EH (cell line): ENCODE measurements at places on chromosomes 13 and 19.

DNA sequence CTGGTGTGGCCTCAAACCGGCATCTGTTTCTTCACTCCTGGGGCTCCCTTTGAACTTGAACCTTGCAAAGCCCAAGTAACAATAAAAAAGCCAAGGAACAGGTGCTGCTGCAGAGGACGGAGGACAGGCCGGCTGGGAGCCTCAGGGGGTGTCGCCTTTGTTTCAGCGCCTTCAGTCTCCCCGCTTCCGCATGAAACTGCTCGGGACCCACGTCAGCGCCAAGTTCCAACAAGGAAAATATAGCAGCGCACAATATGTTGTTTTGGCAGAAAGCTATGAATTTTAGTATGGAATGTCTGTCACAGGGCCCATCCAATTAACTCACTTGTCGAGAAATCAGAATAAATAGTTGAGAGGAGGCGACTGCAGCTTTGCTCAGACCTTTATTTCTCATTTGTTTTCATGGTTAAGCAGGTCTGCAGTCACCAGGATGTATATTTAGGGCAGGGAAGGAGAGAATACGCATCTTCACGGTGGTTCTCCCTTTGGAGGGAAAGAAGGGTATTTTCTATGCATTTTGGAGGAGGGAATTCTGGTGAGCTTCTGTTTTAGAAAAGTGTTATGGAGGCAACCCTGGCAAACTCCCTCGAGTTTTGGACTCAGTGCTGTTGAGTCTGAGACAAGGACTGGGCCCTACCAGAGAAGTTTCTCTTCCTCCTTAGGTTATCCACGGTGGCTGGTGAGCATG is 34.3 kb upstream of the MEDAG start:
- DNase-seq: no peak

DNA sequence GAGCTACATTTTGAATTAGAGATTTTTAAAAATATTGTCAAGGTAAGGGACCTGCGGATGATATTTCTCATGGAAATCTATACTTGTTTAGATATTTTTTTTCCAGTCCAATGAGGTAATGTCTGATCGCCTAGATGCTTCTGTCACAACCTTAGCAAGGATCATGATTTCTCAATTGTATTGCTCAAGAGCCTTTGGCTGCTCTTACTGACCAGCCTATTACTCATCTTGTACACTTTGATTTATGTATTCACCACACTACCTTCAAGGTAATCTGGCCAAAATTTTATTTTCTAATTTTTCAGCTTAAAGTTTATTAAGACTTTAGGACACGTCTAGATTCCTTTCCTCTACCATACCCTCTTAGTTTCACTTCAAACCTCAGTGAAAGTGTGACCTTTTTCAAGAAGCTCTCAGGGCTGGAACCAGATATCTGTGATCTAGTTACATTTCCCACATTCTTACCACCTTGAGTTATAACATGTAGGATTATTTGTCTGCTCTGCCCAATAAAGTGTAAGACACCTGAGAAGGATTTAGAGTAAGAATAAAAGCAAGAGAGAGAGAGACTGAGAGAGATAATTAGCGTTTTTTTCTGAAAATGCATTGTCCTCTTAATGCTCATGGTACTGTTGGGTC is 197.1 kb downstream of the ITGBL1 start:
- DNase-seq: peak; percentile 64

DNA sequence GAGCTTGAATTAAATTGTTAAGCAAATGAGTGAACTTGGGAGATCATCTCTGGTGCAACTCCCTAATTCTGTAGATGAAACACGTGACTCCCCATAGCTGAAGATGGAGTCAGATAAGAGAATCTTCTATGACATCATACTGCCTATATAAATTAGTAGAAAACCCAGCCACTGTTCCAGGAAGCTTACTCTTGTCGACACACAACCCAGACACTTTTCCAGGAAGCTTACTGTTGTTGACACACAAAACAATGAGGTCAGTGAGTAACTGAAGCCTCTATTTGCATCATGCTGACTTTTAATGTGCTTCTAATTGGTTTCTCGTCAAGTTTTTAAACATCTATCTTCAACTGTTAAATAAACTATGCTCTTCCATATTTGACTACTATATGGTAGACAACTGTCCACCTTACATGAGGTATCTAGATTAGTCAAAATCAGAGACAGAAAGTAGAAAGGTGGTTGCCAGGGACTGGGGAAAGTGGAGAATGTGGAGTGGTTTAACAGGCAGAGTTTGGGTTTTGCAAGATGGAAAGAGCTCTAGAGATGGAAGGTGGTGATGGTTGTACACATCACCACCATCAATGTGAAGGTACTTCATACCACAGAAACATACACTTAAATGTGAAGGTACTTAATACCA is 168.2 kb downstream of the FGF14 start:
- DNase-seq: no peak

GRCh38 chr13:65965501-65965900 is 1264.6 kb downstream of the PCDH9 start:
- DNase-seq: peak; percentile 76

DNA sequence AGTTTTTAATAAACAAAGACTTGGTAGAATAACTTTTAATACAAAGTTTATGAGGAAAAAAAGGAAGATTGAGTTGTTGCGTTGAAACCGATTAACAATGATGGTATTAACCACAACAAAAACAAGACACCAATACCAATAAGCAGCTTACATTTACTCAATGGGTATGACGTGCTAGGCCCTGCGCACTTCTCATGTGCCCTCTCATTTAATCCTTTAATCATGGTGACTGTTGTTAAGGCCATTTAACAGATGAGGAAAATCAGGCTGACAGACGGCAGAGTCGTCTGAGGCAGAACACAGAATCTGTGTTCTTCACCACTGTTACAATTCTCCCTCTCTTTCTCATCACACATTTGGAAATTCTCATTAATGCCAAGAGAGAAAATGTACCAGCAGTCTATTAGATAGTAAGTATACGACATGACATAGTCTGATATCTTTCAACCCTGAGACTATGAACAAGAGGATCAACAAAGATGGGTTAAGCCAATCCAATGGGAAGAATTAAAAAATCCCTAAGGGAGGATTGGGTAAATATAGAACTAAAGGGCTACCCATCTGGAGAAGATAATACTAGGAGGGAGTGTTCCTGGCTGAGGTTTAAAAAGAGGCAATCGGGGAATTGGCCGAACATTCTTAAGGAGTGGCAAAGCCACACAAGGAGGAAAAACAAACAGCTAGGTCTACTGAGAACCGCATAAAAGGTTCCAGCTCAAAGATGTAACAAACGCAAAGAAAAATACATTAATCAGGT is 54.0 kb downstream of the DOCK9 start:
- DNase-seq: no peak

- peak; percentile 54 for DNase-seq
Measured at GRCh38 chr19:47095476-47096099, 18.0 kb downstream of the ZC3H4 start.

DNA sequence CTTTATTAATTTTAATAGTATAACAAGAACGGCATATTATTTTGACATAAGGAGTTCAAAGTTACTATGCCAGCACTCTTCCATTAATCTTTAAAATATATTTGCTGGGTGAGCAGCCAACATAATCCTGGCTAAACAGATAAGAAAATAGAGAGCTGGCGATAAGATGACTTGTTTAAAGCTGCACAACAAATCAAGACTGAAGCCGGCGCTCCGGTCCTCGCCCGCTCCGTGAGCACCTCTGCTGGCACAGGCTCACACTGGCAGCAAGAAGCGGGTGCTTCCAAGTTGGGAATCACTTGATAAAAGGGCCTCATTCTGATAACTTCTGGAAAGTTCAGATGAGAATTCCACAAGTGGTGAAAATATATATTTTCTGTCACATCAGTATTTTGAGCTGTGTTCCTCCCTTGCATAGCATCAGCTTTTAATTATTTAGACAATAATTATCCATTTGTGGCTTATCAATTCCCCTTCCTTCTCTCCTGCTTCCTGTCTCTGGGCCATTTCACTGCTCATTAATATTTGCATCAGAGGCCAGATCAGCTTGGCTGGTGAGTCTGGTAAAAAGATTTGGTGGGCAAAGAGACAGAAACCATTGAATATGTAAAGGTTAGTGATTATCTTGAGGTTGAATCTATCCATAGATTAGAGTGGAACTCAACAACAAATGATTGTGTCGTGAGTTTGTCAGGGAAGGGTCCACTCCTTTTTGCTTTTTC is 205.3 kb downstream of the MZT1 start:
- DNase-seq: no peak

DNA sequence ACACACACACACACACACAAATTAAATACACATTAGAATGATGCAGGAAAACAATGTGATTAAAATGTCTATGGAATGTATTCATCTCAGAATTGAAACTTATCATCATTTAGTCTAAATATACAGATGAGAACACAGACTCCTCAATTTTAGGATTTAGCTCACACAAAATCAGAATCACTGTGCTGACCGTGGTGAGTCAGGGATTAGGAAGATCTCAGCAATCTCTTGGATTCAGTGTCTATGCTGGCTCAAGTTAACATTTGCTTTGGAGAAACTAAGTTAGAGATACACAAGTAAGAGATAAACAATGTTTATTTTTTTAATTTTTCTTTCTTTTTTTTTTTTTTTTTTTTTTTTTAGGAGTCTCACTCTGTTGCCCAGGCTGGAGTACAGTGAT is 323.6 kb downstream of the KLF12 start:
- DNase-seq: peak; percentile 13

DNA sequence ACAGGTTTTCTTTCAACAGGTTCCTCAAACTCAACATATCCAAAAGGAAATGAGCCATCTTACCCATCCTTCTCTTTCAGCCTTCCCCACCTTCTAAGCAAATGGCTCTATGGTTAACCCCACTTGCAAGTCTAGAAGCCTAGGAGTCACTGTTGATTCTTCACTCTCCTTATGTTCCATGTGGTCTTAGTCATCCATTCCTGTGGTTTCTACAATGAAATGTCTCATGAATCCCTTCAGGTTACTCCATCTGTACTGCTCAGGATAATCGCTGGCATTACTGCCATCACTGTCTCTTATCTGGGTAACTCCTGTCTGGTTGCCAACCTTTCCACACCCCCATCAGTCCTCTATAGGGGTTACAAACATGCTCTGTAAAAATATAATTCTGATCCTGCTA is 381.3 kb downstream of the ENOX1 start:
- peak; percentile 68 for DNase-seq

GRCh38 chr19:29576046-29576606 is 30.0 kb upstream of the POP4 start:
- no peak for DNase-seq

DNA sequence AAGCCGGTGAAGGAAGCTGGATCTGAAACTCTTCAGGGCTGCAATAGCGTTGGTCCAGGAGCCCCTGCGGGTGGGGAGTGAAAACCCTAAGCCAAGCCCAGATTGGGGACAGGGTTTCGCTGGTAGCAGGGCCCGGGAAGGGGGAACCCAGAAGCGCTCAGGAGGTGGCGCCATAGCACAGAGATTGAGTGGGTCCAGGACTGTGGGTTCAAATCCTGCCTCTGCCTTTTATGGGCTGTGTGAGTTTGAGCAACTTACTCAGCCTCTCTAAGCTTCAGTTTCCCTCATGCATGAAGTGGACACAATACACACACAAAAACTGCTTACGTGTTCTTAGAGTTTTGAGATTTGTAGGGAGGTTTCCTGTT is 8.3 kb upstream of the SYCN start:
- DNase-seq: no peak

- no peak for DNase-seq
Measured at GRCh38 chr19:43329989-43330388, 23.5 kb upstream of the CD177 start.

GRCh38 chr19:57103573-57104277 is 16.1 kb upstream of the USP29 start:
- peak; percentile 60 for DNase-seq

GRCh38 chr13:31413516-31413915 is 213.7 kb downstream of the B3GLCT start:
- DNase-seq: no peak

- DNase-seq: peak; percentile 55
Measured at GRCh38 chr13:50691681-50692263, 151.7 kb downstream of the DLEU7 start.

DNA sequence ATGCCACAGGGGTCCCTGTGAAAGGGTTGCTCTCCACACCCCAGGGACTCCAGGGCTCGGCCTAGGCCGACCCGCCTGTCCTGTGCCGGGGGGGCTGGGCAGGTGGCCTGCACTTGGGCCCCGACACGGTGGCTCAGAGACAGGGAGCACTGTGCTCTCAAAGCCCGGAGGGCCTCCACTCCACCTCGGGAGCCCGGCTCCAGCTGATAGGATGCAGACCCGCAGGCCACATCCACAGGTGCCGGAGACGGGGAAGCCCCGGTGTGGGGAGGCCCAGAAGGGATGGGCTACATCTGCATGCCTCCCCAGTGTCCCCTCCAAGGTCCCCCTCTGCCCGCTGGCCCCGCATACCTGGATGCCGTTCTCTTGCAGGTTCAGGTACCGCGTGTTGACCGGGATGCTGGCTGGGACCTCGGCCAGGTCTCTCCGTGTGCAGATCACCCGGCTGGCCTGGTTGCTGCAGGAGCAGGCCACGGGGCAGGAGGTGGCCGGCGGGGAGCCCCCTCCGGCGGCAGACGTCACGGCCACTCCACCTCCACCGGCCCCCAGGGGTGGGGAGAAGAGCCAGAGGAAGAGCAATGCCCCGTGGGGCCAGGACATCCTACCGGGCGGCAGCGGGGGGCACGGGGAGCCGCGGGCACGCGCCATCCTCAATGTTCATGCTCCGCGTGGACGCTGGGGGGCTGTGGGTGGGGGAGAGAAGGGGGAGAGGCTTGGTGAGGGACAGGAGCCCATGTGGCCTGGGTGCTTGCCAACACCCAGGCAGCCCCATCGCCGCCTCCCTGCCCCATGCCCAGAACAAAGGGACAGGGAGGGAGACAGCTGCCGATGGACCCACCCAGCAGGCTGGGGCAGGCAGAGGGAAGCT is 19.8 kb downstream of the LRRC4B start:
- no peak for DNase-seq

GRCh38 chr13:37899753-37900152 is 30.2 kb upstream of the TRPC4 start:
- no peak for DNase-seq

- no peak for DNase-seq
Measured at GRCh38 chr13:33785384-33785783, 32.6 kb upstream of the RFC3 start.

- DNase-seq: no peak
Measured at GRCh38 chr19:36421749-36422481, 3.5 kb upstream of the ZFP82 start.

GRCh38 chr13:20127562-20128458 is 33.0 kb downstream of the GJA3 start:
- DNase-seq: peak; percentile 52

GRCh38 chr19:39342647-39343305 is 555 bp downstream of the SAMD4B start:
- DNase-seq: peak; percentile 39

DNA sequence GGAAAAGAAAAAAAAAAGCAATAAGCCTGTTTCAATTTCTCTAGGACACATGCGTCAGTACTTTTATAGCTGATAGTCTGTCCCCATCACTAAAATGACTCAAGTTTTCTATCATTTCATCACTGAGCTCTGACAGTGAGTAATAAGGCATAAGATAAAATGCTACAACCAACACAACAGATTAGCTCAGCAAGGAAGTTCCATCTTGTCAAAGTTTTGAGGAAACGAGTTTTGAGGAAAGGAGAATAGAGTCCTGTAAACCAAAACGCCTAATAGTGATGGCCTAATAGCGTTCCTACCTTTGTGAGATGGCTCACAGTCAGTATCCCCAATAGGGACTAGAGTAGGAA is 145.1 kb downstream of the LACC1 start:
- DNase-seq: no peak
